ENCODE measurements at places on chromosomes 12 and 14. TPM values are rescaled to one million over a fixed set of nuclear protein-coding genes. Genes with fewer than 3 reads are reported as not detected.
A peak's percentile ranks its signal among the peaks of the same experiment; 100 is the strongest.

DNA sequence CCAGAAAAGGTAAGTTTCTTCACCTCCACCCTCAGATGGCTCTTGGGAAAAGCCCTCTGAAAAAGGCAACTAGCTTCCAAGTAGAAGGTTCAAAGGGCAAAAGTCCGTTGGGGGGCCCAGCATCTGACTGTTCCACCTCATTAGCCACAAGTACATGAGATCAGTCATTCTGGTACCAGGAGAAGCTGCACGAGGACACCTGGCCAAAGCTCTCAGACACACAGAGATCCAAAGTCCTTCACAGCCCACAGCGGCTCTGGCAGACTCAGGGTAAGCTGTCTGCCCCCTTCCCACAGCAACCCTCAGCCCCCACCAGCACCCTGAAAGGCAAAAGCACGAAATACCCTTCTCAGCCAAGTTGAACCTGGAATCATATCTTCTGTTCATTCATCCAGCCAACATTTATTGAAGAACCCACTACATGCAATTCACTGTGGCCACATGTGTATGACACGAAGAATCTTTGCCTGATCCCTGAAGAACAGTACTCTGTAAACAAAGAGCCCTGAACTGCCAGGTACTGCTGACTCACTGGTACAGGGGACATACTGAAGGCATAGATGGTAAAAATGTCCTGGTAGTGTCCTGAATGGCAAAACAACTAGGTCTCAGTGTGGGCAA is 19.0 kb downstream of the SLC7A7 start:
- no peak for DNase-seq

DNA sequence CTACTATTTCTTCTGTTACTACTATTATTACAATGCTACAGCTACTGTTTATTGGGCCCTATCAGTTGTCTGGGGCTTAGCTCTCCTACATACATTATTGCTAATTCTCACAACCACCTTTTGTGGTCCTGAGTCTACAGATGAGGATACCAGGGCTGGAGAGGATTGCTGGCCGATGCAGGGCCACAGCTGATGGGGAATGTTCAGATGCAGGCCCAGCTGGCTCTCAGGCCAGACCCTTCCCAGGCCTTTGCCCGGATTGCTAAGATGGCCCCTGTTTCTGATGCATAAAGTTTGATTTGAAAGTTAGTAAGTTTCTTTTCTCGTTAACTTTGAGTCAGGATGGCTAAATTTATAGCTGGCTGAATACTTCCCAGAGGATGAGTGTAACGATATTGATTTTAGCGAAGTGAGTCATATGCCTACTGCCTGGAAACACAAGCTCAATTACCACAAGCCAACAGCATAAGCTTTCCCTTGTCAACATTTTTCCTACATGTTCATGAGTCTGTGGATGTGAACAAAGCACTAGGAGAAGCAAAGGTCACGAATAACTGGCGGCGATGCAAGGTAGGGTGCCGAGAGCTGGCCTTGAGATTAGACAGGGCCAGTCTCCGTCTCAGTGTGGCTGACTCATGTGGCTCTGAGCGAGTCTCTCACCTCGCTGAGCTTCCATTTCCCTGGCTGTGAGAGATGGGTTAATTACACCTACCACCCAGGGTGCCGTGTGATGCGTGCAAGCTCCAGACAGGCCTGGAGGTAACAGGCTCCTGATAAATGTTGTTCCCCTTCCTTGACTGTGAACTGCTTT is 111.0 kb downstream of the BEGAIN start:
- no peak for DNase-seq

GRCh38 chr14:99236386-99237138 is 35.4 kb downstream of the BCL11B start:
- no peak for DNase-seq

- DNase-seq = peak; percentile 40
Measured at GRCh38 chr14:92785667-92786426, 8.3 kb upstream of the GOLGA5 start.

ISCU gene
- 75.0 TPM for total RNA-seq

PA2G4 gene
- 170 TPM for total RNA-seq

- no peak for DNase-seq
Measured at GRCh38 chr14:92489394-92490238, 24.0 kb upstream of the RIN3 start.

GRCh38 chr12:90510948-90511347 is 444.0 kb downstream of the CCER1 start:
- no peak for DNase-seq

RIMBP2 gene
- not detected for total RNA-seq

AQP6 gene
- total RNA-seq = not detected

DNA sequence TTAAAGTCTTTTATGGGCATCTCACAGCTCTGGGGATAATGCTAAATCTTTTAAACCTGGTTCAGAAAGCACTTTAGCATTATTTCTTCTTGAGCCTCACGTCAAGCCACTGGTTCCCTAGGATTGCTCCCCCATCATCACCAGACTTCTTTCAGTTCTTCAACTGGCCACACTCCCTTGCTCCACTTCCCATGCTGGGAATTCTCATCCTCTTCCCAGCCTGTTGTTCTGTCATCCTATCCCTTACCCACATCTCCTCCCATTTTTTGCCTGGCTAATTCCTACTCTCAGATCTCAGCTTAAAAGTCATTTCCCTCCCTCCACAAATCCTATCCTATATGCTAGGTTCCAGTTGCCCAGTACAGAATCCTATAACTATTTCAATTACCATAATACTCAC is 14.4 kb downstream of the FERMT2 start:
- DNase-seq = no peak

NKX2-1 gene
- not detected for total RNA-seq

- DNase-seq = no peak
Measured at GRCh38 chr12:117733549-117733805, 235.3 kb downstream of the KSR2 start.

DNA sequence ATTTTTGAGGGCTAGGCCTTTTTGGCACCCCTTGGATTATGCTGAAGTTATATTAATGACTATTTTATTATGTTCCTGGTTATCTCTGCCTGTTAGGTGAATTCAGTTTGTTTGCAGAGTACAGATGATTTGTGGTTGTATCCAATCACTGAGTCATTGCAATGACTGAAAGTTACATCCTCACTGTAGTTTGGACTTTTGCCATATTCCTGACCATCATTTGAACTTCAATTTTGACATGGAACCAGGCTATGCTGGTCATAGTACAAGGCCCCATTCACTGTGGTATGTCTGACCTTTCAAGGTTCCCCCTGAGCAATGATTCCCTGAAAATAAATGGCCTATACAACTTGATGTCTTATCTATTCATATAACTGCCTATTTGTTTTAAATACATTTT is 621.0 kb downstream of the CCER1 start:
- DNase-seq = peak; percentile 53

ADGRD1 gene
- not detected for total RNA-seq

GRCh38 chr14:67984274-67984673 is 164.7 kb downstream of the RAD51B start:
- no peak for DNase-seq

CRY1 gene
- total RNA-seq = 24.1 TPM

HOXC11 gene
- total RNA-seq = not detected

All from endothelial cell of umbilical vein (primary cell).